ENCODE measurements at places on chromosomes 13 and 19. TPM values are rescaled to one million over a fixed set of nuclear protein-coding genes. Genes with fewer than 3 reads are reported as not detected.

The CBY2 gene
- not detected for polyA plus RNA-seq

The HCN2 gene
- 0.13 TPM for polyA plus RNA-seq

DNA sequence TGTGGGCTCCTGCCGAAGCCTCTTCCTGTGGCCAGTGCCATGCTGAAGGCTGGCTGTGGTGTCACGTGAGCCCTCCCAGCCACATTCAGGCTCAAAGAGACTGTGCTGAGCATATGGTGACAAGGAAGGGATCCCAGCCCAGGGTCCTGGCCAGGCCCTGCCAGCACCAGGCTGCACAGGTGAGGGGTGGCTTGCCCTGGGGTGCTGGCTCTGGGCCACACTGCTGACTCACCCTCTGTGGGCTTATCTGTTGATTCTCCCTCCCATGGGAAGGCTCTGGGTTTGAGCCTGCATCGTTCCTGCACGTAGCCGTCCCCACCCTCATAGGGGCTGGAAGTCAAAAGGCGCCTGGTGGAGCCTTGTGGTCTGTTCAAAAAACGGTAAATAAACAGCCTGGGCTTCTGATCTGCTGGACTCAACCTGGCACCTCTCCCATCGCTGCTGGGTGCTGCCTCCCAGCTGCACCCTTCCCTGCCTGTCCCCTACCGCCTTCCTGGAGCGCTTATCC, 31.1 kb downstream of the DNM2 start:
- H3K4me3 ChIP-seq, result no peak overlapping the region
- peak; percentile 40 for DNase-seq
- H3K36me3 ChIP-seq, result no peaks in the 10 kb centered on the region
- peak overlapping the region; percentile 63 for H3K27ac ChIP-seq
- peaks cover 54% of the 10 kb centered on the region for H3K4me1 ChIP-seq
- H3K27me3 ChIP-seq, result no peaks in the 10 kb centered on the region

DNA sequence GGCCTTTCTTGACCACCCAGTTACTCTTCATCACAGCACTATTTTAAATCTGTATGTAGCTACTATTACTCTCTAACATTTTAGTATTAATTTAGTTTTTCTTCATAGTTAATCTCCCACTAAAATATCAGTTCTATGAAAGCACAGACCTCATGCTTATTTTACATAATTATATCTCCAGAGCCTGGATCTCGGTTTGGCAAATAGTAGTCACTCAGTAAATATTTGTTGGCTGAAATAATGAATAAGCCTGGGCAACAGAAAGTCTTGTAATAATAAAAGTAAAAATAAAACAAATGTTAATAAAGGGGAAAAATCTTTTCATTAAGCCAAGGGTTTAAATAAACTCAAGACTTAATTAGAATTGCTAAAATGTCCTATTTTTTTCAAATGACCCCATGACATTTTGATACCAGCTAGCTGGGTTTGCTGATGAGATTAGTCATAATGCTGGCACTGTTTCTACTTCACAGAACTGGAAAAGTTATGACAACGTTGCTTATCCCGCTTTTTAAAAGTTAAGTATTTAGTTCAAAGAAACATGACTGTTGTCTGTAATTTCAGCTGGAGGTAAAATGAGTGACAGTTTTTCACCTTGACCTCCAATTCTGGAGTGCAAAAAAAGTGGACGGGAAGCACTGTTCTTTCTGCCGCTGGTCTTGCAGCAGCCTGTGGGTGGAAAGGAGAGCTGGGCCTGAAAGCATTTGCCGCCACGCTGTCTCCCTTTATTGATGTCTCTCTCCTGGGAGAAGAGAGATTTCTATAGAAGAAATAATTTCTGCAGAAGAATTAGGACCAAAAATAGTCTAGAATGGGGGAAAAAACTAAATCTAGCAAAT, 85.2 kb upstream of the SPATA13 start:
- no peaks in the 10 kb centered on the region for H3K4me1 ChIP-seq
- no peak for DNase-seq
- peaks cover 2% of the 10 kb centered on the region for H3K27me3 ChIP-seq
- no peak overlapping the region for H3K4me3 ChIP-seq

DNA sequence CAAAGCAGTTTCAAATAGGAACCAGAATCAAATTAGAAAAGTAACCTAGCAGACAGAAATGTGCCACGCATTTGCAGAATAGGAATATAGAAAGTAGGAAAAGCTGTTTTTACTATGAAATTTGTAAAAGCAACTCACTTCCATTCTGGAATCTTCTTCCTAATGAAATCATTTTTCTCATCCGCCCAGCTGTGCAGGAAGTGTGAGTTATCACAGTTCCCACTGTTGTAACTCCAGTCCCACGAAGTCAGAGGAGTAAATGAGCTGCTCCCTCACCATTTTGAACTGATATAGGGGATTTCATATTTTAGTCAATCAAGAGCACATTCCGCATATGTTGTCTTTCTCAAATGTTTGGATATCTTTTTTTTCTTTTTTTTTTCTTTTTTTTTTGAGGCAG, 230.8 kb downstream of the TBC1D4 start:
- H3K4me1 ChIP-seq, result peaks cover 7% of the 10 kb centered on the region
- H3K27me3 ChIP-seq, result no peaks in the 10 kb centered on the region
- H3K4me3 ChIP-seq, result no peak overlapping the region
- no peak overlapping the region for H3K27ac ChIP-seq

DNA sequence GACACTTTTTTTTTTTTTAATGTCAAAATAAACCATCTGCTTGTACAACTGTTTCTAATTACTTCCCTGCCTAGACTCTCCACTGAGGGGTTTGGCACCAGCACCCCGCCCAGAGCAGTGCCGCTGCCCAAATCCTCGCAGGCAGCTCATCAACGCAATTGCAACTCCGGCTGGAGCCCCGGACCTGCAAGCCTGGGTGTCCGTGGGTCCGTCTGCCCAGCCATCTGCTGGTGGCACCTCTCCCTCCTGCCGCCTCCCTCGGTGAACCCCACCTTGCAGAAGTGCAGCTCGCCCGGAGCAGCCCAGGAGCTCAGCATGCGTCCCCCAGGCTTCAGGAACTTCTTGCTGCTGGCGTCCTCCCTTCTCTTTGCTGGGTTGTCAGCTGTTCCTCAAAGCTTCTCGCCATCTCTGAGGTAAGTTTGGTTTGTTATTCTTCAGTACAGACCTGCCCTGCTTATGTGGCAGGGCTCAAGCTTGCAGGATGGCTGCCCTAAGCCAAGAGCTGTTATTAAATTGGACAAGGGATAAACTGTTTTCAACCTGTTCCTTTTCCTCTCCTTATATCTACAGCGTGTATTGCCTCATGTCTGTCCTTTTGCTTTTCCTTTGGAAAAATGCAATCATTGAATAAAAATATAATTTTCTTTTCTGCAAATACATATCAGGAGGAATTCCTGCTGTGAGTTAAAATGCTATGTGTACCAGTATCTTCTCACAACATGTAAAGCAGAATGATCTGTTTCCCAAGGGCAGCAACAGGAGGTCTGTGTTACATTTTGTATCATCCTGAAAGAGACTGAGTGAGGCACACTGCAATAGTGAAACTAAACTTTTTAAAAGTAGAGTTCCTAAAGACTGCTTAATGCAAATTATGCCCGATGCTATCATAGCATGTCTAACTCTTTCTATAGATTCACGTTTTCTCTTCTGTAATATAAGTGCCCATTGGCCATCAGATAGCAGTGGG, at the start of gene ITGBL1:
TSS of gene ITGBL1 (plus strand) at position 157 of the 967 bp plus-strand sequence. CDS start at position 316, 159 bp downstream.
- no peaks in the 10 kb centered on the region for H3K27me3 ChIP-seq
- DNase-seq, result no peak
- H3K4me1 ChIP-seq, result peaks cover 57% of the 10 kb centered on the region
- H3K36me3 ChIP-seq, result no peaks in the 10 kb centered on the region
- H3K4me3 ChIP-seq, result peak within 1 kb of the TSS; percentile 33

DNA sequence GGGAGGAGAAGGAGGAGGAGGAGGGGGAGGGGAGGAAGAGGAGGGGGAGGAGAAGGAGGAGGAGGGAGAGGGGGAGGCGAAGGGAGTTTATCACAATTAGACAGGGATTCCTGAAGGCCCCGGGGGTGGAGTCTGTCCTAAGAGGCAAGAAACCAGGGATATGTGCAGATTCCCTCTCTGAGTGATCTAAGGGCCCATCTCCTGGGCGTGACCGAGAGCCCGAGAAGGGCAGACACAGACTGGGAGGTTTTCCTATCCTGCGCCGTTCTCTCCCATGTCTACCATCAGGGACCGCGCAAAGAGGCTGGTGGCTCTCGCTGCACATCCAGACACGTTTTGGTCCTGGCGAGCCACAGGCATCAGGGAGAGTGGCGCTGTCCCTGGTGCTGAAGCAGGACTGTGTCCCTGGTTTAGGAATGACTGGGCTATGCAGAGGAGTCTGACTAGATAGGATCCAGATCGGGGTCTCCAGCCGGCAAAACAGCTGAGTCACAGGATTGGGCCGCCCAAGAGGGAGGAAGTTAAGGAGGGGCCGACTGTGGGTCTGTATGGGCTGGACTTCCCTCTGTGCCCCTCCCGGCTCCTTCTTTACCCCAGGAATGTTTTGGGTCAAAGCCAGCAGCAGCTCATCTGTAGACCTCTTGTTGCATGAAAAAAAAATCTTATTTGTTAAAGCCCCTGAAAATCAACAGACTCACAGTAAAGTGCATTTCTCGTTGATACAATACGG, 17.9 kb upstream of the ZNF175 start:
- H3K4me1 ChIP-seq, result no peaks in the 10 kb centered on the region
- H3K27me3 ChIP-seq, result no peaks in the 10 kb centered on the region
- H3K27ac ChIP-seq, result no peak overlapping the region
- H3K4me3 ChIP-seq, result no peak overlapping the region
- DNase-seq, result no peak

DNA sequence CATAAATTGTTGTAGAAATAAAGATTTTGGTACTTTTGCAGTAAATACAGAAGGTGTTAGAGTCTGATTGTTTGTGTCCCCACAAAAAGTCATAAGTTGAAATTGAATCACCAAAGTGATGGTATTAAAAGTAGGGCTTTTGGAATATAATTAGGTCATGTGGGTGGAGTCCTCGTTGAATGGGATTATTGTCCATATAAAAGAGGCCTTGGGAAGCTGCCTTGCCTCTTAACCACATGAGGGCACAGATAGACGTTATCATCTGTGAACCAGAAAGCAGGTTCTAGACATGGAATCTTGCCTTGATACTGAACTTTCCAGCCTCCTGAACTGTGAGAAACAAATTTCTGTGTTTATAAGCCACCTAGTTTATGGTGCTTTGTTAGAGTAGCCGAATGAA, 186.8 kb downstream of the PRR20E start:
- no peaks in the 10 kb centered on the region for H3K27me3 ChIP-seq
- no peak overlapping the region for H3K4me3 ChIP-seq
- no peaks in the 10 kb centered on the region for H3K4me1 ChIP-seq
- H3K36me3 ChIP-seq, result no peaks in the 10 kb centered on the region

DNA sequence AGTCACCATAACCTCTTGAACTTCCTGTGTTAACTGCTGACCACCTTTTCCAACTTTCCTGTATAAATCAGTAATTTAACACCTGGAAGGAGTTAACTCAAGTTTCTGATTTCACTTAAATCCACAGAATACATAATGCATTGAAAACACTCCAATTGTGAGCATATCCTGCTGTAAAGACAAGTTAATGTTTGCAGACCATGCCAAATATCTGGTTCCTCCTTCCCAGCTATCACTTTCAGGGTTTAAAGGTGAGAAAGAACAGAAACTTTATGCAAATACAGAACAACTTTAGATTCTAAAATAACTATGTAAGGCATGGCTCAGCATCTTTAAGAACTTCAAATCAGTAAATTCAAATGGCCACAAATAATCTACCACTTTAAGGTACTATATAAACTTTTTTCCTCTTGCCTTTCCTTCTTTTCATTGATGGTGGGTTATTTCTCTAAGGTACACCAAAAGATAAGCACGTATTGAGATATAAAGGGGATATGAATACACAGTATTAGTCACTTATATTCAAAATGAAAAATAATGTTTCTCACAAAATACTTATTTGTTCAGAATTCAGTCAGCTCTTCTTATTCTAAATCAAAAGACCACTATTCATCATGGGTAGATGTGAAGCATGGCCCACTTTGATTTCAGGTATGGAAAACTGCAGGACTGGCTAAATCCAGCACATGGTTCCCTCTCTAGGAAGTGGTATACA, 6.6 kb upstream of the TPTE2 start:
- no peaks in the 10 kb centered on the region for H3K4me1 ChIP-seq
- no peaks in the 10 kb centered on the region for H3K36me3 ChIP-seq
- DNase-seq, result no peak
- no peaks in the 10 kb centered on the region for H3K27me3 ChIP-seq
- H3K4me3 ChIP-seq, result no peak overlapping the region
- no peak overlapping the region for H3K27ac ChIP-seq

DNA sequence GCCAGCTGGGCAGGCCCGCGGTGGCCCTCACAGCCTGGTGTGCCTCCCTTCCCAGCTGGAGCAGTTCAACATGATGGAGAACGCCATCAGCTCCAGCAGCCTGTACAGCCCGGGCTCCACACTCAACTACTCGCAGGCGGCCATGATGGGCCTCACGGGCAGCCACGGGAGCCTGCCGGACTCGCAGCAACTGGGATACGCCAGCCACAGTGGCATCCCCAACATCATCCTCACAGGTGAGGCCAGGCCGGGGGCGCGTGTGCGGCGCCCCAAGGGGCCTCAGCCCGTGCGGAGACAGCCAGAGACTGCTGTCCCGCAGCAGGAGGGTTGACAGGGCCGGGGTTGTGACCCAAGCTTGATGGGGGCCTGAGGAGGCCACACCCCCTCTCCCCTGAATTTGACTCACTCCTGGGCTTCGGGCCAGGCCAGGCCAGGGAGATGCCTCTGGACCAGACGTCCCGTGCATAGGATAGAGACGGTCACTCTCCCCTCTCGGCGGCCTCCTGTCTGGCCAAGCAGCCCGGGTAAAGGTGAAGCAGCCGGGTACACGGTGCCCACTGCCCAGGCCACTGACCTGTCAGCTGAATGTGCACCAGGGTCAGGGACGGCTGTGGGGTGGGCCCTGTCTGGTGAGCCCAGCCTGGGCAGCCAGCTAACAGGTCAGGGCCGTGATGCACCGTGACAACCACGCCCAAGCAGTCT, 15.4 kb downstream of the COMP start:
- H3K36me3 ChIP-seq, result no peaks in the 10 kb centered on the region
- H3K27me3 ChIP-seq, result no peaks in the 10 kb centered on the region
- H3K27ac ChIP-seq, result no peak overlapping the region

GRCh38 chr19:46812977-46813838, 24.8 kb upstream of the SLC1A5 start:
- no peaks in the 10 kb centered on the region for H3K4me1 ChIP-seq
- DNase-seq, result no peak
- no peaks in the 10 kb centered on the region for H3K27me3 ChIP-seq

DNA sequence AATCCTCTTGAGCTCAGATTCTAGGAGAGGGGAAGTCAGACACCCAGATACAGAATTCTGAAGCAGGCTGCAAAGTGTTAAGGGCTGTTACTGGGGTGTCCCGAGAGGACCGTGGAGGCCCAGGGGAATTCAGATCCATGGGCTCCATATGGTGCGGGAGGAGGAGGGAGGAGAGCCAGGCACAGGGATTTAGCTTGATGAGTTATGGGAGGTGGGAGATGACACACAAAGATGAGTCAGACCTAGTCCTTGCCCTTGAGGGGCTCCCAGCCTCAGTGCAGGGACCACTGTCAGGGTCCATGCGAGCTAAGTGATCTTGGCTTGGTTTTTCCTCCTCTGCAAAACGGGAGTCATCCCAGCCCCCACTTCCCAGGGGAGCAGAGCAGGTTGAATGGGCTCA, 14.4 kb upstream of the GIPR start:
- H3K4me3 ChIP-seq, result no peak overlapping the region
- H3K4me1 ChIP-seq, result no peaks in the 10 kb centered on the region
- no peak for DNase-seq
- no peak overlapping the region for H3K27ac ChIP-seq
- H3K36me3 ChIP-seq, result no peaks in the 10 kb centered on the region
- peaks cover 4% of the 10 kb centered on the region for H3K27me3 ChIP-seq

- peak overlapping the region; percentile 99 for H3K27ac ChIP-seq
- no peak for DNase-seq
- peaks cover 6% of the 10 kb centered on the region for H3K36me3 ChIP-seq
- H3K4me3 ChIP-seq, result peak overlapping the region; percentile 98
- H3K4me1 ChIP-seq, result peaks cover 16% of the 10 kb centered on the region
Observed at GRCh38 chr19:49818649-49819370, 721 bp downstream of the MED25 start.
